ENCODE measurements at places on chromosomes 13 and 19.

- no peak for DNase-seq
Observed at GRCh38 chr13:95708391-95708774, 31.4 kb downstream of the DNAJC3 start.

DNA sequence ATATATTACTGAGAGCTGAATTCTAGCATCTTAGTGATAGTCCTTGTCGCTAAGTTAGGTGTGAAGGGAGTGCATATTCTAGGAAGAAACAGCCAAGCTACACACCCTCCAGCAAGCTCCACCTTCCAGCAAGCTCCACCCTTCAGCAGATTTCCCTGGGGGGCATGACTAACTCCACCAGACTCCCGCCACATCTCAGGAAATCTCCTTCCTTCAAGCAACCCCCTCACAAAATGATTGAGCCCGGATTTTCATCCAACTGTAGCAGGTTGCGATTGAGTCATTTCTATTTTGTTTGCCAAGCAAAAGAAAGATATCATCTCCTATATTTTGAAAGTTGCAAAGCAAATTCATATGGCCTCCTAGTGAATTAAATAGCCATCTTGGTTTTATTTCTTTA is 162.1 kb upstream of the TMTC4 start:
- DNase-seq = no peak

DNA sequence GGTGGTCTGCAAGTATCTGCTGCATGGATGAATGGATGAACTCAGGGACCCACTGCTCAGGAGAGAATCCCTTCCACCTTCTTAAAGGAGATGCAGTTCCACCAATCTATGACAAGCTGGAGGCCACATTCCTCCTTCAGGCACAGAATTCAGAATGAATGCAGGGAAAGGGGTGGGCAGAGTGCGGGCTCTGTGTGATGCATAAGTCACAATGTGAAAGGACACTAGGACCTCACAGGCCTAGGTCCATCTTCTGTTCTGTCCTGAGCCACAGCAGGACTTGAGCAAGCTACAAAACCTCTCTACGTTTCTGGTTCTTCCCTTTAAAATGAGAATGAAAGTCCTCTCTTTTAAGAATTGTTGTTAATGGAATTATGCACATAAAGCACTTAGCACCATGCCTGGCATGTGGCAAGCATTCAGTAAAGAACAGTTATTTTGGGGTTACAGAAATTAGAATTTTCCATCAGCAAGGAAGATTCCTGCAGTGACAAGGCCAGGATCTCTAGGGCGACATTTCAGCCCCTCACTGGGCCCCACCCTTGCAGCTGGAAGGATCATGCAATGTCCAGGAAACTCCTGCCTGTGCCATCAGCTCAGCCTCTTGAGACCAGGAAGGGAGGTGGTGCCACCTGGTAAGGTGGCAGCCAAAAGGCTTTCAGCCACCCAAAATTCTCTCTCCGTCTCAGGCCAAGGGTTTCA is 38.7 kb downstream of the TSHZ3 start:
- no peak for DNase-seq

DNA sequence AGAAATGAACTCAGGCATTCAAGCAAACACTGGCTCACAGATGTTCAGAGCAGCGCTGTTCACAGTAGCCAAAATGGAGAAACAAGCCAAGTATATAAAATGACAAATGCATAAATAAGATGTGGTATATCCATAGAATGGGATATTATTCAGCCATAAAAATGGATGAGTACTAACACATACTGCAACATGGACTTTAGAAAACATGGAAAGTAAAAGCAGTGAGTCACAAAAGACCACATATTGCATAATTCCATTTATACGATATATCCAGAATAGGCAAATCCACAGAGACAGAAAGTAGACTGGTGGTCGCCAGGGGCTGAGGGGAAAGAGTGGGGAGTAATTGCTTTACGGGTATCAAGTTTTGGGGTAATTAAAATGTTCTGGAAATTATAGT is 6.6 kb downstream of the ZNF837 start:
- no peak for DNase-seq

DNA sequence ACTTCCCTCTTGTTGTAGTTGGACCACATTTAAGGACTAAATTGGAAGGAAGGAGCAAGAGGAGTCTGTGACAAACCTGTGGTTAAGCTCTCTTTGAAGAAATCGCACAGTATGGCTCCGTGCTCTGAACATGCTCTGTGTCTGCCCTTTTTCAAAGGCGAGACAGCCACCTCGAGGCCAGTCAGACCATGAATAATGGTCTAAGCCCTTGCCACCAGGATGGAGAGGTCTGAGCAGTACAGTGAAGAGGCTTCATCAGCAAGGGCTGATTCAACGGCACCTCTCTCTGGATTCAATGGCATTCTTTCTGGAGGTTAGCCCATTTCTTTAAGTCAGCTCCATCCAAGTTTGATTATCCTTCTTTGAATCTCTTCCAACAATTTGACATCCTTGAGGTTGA is 30.9 kb downstream of the FAM216B start:
- DNase-seq = no peak

- peak; percentile 32 for DNase-seq
Observed at GRCh38 chr19:33245948-33246708, 20.5 kb upstream of the SLC7A10 start.

DNA sequence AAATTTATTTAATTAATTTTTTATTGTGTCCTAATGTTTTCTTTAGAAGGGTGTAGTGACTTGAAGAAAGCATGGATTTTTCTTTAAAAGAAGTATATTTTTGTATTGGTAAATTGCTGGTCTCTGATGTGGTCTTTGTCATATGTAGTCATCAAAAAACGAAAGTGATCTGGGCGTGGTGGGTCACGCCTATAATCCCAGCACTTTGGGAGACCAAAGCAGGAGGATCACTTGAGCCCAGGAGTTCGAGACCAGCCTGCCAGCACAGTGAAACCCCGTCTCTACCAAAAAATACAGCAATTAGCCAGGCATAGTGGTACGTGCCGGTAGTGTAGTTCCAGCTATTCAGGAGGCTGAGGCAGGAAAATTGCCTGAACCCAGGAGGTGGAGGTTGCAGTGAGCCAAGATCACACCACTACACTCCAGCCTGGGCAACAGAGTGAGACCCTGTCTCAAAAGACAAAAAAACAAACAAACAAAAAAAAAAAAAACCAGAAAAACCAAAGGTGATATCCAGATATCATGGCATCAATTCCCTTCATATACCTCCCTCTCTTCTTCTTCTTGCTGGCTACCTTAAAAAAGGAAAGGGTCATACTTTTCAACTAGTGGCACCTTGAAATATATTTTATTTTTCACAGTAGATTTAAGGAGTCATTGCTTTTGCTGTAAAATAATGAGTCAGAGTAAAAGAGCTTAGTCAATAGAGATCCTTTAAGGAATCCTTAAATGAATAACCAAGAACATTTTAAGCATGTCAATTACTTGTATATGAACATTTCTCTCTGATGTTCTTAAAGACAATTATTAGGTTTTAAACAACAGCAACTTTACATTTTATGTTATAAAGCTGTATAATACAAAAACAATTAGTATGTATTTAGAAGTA is 19.9 kb downstream of the KCTD4 start:
- DNase-seq = no peak

DNA sequence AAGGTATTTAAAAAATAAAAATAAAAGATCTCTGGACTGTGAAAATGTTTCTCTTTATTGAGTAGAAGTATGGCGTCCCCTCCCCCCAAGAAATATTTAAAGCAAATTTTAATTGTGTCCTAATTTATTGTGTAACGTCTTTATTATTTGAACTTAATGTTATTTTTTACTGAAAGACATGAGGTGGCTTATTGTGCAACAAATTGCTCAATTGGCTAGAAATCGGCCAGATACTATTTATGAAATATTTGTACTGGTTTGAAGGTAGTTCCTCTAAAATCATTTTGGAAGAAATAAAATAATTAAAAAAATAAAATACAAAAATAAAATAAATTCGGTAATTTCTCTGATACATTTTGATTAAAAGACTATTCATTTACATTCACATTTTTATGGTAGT is 162.3 kb downstream of the DACH1 start:
- DNase-seq = no peak

- peak; percentile 87 for DNase-seq
Observed at GRCh38 chr13:70391678-70392077, 283.4 kb upstream of the KLHL1 start.

DNA sequence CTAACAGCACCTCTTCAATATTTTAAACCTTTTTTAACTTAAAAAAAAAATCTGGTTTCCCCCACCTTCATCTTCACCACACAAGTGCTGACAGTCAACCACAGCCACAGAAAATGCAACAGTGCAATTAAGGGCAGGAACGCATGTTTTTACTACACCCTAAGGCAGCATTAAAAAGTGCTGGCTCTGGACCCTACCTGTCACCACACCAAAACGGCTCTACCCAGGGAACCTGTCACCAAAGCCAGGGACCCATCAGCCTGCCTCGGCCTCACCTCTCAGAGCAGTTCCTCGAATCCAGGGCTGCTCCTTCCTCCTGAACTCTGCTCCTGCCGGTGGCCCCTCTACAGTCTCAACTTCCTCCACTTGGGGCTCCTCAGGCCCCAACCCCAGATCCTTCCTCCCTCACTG is 22.5 kb upstream of the SLC35E1 start:
- DNase-seq = no peak

- DNase-seq = no peak
Observed at GRCh38 chr13:75803164-75803611, 167.1 kb downstream of the LMO7 start.

DNA sequence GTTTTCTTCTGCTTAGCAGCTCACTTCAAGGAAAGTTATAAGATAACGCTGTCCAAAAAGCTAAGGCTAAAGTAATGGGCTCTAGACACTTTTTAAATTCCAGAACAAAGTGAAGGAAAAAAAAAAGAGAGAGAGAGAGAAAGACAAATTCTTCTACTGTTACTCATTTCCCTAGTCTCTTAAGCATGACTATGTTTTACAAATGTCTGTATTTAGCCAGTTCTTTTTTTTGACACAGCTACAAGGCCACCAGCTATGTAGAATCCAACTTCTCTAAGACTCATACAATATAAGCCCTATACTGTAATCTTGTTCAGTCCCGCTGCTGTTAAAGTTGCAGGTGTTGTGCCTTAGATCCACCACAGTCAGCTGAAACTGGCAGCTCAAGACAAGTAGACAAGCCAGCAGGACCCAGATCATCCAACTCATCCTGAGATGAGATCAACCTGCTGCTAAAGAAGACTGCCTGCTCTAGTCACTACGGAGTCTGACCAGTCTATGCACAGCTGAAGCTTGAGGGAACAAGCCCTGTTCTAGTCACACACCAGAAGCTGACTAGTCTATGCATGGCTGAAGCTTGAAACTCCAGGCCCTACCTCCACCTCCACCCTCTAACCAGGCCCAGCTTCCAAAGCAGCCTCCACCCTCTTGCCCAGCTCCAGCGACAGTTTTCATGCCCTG is 10.3 kb upstream of the ZNF83 start:
- no peak for DNase-seq

GRCh38 chr19:49683814-49684250 is 5.6 kb upstream of the ADM5 start:
- no peak for DNase-seq

GRCh38 chr13:79781829-79782540 is 301.0 kb downstream of the NDFIP2 start:
- no peak for DNase-seq

DNA sequence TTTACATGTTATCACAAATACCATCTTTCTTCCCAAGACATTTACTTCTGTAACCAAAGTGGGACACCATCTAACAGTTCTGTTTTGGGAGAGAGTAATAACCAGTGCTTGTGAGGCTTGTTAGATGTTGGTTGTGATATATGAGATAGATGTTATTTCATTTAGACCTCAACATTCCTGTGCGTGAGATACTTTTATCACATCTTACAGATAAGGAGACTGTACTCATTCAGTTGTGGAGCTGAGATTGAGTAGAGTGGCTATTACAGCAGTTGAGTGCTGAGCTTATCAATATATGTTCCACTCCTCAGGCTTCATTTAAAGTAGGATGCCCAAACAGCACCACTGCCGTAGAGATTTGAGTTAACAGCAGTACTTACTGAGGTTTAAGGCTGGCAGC is 43.1 kb downstream of the USPL1 start:
- DNase-seq = no peak

- peak; percentile 98 for DNase-seq
Observed at GRCh38 chr19:12933287-12934072, at the start of gene FARSA. FARSA (minus strand) TSS chr19:12933711; CDS start chr19:12933696, 15 bp downstream.

- DNase-seq = peak; percentile 70
Observed at GRCh38 chr19:6066661-6067646, 43.3 kb downstream of the RFX2 start.

GRCh38 chr19:46970815-46971214 is 48.8 kb upstream of the NPAS1 start:
- DNase-seq = no peak

DNA sequence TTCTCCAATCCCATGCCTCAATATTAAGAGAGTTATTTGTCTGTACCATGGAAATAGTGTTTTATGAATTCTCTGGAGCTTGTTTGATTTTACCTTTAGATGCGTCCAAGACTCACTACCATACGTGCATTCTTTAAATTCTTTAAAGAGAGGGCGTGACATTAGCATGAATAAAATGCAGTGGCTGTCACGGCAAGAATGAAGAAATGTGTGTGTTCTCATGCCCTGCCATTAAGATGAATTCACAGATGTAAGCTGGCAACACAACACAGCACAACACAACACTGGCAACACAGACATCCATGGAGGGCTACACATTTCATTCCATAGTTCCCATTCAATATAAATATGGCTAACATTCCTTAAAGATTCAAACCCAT is 213.4 kb downstream of the ENOX1 start:
- DNase-seq = no peak

DNA sequence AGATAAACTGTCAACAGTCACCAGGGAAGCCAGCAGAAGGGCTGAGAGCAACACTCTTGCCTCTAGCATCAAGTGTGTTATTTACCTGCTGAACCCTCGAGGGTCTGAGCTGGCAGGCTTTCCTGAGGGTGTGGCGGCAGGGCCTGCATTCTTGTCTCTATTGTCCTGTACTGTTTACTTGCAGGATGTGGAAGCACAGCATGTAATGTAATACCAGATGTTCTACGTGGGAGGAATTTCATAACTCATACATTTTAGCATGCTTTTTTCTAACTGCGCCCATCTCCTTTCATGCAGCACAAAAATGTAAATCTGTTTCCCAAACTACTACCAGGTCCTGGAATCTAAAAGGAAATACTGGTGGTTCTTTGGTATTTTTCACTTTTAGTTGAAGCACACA is 153.1 kb downstream of the RGCC start:
- no peak for DNase-seq
